ENCODE measurements at places on chromosomes 7 and 10. TPM values are rescaled to one million over a fixed set of nuclear protein-coding genes. Genes with fewer than 3 reads are reported as not detected.

GRCh38 chr7:47758546-47758945, 176.6 kb upstream of the TNS3 start:
- H3K4me3 ChIP-seq: no peak overlapping the region
- no peak overlapping the region for H3K27ac ChIP-seq
- no peaks in the 10 kb centered on the region for H3K27me3 ChIP-seq
- H3K36me3 ChIP-seq: no peaks in the 10 kb centered on the region
- no peak for DNase-seq

Gene TUBGCP2
- total RNA-seq: 66.5 TPM

- H3K4me3 ChIP-seq: no peak overlapping the region
- H3K27ac ChIP-seq: no peak overlapping the region
- peaks cover 2% of the 10 kb centered on the region for H3K4me1 ChIP-seq
Measured at GRCh38 chr10:102604439-102604841, 39.8 kb upstream of the TRIM8 start.

GRCh38 chr7:12630513-12630819, 57.0 kb upstream of the ARL4A start:
- H3K27ac ChIP-seq: no peak overlapping the region
- H3K4me3 ChIP-seq: no peak overlapping the region
- H3K36me3 ChIP-seq: no peaks in the 10 kb centered on the region

DNA sequence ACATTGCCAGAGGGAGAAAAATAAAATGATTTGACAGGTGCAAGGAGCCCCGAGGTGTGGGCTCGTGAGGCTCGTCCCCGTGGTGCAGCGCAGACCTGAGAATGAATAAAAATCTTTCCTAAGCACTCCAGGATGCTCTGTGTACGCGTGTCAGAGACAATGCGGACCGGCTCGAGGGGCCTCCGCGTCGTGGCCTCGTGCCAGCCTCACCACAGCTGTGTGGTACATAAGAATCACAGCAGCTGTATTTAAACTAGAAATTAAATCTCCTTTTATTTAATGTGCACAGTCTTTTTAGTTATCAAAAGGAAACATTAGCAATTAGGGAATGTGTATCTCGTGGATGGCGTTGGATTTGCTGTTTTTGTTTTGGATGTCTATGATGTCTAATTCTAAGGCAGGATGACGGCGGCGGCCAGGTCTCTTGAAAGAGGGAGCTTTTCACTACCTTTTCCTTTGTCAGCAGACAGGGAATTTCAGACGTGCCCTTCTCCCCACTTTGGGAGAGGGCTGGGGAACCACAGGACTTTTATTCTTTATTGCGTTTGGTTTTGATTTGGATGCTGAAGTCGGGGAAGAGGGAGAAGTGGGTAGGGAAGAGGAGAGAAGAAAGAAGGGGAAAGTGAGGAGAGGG, 365.3 kb upstream of the SHH start:
- H3K27ac ChIP-seq: no peak overlapping the region
- no peaks in the 10 kb centered on the region for H3K27me3 ChIP-seq
- no peak for DNase-seq

GRCh38 chr10:104327745-104328645, 10.3 kb downstream of the ITPRIP start:
- no peak for DNase-seq
- H3K36me3 ChIP-seq: no peaks in the 10 kb centered on the region
- H3K4me3 ChIP-seq: peak overlapping the region; percentile 32
- H3K27ac ChIP-seq: peak overlapping the region; percentile 64
- H3K4me1 ChIP-seq: peaks cover 100% of the 10 kb centered on the region

DNA sequence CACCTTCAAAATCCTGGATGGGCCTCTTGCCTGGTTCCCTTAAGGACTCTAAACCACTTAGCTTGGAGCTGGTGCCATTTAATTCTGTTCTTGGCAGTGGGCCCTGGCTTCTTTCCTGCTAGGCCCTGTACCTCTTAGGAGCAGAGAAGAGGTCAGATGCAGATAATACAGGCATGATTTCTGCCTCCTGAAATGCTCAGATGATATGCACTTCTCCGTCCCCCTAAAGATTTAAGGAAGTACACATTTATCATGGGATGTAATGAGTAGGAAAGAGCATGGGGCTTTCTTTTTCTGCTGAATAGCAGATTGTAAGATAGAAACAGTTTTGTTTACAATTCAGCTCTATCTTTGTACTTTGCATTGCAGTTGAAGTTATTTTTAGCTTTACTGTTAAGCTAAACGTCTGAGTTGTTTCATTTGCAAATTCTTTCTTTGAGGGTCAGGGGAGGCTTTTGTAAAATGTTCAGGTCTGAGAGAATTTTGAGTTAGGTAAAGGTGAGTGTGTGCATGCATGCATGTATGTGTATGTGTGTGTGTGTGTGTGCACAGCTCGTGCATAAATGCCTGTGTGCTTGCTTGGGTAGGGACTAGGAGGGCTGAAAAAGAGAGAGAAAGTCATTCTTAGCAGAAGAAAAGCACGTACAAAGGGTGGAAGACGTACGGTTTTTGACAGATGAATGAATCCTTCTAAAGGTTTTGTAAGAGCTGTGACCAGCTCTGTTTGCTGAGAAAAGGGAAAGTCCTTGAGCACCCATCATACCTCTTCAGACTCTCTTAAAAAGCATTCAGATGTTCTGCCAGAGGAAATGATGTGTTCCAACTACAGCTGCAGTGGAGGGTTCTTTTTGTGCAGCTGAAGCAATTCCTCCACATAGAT, 364.2 kb downstream of the AUTS2 start:
- H3K4me1 ChIP-seq: no peaks in the 10 kb centered on the region
- no peak overlapping the region for H3K27ac ChIP-seq
- no peaks in the 10 kb centered on the region for H3K27me3 ChIP-seq
- no peak for DNase-seq

Gene OPN1SW
- not detected for total RNA-seq

DNA sequence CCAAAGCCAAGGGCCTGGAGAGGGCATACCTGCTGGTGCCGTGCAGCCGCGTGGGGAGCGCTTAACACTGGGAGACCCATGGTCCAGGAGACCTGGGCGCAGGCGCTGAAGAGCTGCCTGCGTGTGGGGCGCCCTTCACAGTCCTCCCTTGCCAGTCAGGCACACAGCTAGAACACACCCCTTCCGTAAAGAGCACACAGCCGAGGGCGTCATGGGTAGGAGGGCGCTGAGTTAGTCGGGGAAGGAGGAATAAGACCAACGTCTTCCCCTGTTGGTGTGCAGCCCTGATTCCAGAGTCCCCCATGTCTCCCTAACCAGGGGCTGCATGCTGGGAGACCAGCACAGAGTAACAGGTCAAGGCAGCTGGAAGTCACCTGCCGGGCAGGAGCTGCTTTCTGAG, 273.9 kb downstream of the USP6NL start:
- DNase-seq: peak; percentile 26
- no peaks in the 10 kb centered on the region for H3K27me3 ChIP-seq
- no peak overlapping the region for H3K27ac ChIP-seq
- peaks cover 13% of the 10 kb centered on the region for H3K36me3 ChIP-seq

Gene CLRN3
- not detected for total RNA-seq
